T47D (cell line): ENCODE measurements at places on chromosomes 2 and 18.

DNA sequence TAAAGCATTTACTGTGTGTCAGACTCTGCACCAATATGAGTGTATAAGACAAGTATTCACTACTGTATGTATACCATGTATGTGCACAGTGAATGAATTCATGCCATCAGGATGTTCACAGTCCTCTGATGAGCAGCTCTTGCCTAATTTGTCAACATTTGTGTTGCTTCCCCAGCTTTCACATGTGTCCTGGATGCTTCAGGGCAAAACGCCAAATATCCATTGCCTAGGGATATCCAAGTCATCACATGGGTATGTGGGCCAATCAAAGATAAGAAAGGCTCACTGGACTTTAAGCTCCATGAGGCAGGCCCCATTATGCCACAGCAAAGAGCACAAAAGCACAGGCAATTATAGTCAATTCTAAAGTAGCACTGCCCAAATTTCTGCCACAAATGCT is 134.2 kb upstream of the CHAC2 start:
- no peak for DNase-seq

DNA sequence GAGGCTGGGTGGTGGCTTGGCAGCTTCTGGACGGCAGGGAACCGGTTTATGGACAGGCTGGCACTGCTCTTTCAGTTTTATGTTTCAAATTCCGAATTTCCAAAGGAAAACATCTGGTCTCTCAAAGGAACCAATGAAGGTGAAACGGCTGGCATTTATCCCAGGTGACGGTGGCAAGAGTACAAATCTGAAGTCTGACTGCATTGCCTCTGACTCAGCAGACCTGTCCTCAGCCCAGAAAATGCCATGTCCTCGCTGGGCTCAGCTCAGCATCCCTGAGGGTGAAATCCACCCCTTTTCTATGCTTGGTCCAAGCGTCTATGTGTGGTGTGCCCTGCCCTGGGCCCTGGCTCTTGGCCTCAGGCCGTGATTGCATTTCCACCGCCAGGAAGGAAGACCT is 38.1 kb downstream of the NAPG start:
- no peak for DNase-seq

- no peak for DNase-seq
Observed at GRCh38 chr2:166351319-166351718, 24.4 kb downstream of the SCN9A start.

DNA sequence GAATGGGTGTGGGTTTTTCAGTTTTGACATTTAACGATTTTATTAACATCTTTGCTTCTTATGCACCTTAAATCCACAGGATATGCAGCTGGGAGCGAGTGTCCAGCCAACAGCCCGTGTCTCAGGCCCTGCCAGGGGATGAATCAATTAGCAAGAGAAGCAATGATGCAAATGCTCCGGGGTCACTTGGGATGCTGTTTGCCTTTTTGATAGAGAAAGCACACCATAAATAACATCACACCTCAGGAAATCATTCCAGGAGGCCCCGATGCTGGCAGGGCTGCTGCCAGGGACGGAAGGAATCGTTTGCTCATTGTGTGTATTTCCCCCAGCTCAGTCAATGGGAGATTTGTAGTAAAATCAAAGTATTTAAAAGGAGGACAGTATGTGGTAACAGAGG is 394.0 kb upstream of the HNRNPA3 start:
- no peak for DNase-seq
